ENCODE measurements at places on chromosomes 1 and 21. TPM values are rescaled to one million over a fixed set of nuclear protein-coding genes. Genes with fewer than 3 reads are reported as not detected.

DNA sequence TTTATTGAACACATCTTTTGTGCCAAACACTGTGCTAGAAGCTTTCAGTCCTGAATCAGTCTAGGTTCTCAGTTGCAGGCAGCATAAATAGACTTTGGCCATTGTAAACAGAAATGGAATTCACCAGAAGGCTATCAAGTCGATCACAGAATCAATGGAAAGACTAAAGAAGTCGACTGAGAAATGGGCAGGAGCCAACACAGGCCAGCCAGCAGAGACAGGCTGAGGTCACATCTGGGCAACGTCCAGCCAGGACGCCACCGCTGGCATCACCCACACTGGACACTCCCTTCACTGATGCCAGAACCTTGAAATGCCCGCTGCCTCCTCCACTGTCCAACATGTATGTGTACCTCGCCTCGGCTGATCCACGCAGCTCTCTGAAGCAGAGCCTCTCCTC, 5.5 kb upstream of the CNTN2 start:
- DNase-seq, result no peak

DNA sequence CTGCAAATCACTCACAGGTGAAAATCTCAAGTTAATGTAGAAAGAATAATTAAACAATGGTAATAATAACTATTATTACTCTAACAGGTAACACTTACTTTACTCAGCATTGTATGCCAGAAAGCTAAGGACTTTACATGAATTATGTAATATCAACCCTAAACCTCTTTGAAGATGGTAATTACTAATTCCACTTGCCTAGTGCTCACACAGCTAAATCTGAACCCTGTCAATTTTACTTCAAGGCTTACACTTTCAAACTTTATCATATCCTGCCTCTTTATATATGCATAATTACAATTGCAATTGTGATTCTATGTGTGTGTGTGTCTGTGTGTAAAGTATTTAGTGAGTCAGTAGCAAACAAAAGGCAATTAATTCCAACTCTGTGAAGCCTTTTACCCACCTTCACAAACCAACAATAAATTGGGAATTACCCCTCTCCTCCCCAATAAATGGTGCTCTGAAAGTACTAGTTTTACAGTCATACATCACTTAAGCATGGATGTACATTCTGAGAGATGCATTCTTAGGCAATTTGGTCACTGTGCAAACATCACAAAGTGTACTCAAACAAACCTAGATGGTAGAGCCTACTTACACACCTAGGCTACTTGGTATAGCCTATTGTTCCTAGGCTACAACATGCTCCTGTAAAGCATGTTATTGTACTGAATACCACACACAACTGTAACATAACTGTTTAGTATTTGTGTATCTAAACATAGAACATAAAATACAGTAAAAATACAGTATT, 5.9 kb downstream of the ZNF644 start:
- DNase-seq, result no peak

DNA sequence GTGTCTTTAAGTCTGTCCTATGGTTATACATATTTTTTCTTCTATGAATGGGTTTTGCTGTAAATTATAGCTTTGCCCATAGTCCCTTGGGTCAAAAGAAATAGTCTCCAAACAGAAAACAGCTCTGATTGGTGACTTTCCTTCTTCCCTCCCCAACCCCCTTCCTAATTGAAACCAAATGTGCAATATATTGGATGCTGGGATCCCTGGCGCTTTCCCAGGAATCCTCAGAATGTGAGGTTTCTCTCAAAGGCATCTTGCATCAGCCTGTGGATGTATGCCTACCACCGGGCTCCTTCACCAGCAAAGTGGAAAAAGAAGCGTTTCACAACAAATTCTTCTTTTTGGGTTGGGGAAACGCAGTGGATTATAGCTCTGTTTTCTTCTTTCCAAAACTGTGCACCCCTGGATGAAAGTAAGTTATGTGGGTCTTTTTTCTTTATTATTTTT, at the start of gene DDR2:
Gene DDR2 (plus strand): TSS at position 248 of the 450 bp plus-strand sequence. CDS start 86,600 bp downstream, outside the sequence.
- DNase-seq, result peak; percentile 93

DNA sequence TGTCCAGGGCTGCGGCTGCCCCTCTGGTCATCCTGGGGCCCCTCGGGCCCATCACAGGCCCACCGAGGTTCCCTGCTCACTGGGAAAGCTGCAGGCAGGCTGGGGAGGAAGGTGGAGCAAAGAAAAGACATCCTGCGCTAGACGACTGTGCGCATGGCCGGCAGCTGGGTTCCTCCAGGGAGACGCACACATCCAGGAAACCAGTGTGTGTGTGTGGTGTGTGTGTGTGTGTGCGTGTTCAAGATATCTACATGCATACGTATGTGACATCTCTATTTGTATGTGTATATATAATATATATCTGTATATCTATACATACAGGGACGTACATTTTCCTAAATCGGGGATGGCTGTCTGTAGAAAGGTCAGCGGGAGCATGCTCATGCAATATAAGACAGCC, 63.7 kb downstream of the ACOT7 start:
- DNase-seq, result no peak

- DNase-seq, result no peak
Measured at GRCh38 chr21:26036916-26037315, 133.7 kb downstream of the APP start.

- no peak for DNase-seq
Measured at GRCh38 chr1:85411567-85412305, 53.2 kb downstream of the DDAH1 start.

DNA sequence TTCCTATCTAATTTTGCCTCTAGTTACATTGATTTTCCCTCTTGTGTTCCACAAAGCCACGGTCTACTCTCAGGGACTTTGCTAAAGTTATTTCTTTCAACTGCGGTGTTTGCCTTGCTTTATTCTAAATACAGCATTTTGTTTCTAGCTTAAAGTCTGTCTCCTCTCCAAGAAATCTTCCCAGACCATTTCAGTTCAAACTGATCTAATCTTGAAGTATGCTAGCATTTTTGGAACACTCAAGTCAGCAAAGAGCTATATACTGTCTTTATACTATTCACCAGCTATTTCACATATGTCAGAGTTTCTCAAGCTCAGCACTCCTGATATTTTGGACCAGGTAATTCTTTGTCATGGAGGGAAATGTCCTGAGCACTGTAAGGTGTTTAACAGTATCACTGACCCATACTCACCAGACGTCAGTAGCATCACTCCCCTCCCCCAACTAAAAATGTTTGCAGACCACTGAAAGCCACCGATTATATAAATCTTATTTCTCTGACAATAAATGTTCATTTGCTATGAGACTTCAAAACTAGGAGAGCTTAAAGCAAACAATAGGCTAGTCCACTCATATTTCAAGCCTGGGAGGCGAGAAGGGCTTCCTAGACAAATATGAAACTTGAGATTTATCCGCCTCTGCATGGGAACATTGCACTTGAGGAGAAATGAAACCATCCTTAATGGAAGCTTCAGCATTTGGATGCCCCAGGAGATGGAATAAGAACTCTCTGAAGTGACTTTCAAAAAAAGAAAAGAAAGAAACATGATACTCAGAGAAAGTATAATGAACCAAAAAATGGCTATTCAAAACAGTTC, 81.1 kb downstream of the KIAA0319L start:
- peak; percentile 63 for DNase-seq

GRCh38 chr1:207404849-207405525, 49.1 kb upstream of the CR2 start:
- DNase-seq, result peak; percentile 72

DNA sequence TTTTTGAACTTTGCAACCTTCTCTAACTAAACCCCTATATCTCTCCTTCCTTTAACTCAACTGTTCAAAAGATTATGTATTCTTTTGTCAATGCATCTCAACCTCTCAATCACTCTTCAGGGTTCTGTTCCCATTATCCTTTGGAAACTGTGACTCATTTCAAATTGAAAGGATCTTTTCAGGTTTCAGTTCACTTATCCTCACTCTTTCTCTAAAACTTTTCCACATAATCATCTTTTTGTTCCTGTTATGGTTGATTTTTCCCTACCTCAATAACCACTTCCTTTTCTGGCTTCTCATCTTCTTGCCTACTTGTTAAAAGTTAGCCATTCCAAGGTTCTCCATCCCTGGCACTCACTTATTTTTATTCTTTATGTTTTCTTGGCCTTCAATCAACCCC, 56.2 kb upstream of the NUF2 start:
- no peak for DNase-seq

DNA sequence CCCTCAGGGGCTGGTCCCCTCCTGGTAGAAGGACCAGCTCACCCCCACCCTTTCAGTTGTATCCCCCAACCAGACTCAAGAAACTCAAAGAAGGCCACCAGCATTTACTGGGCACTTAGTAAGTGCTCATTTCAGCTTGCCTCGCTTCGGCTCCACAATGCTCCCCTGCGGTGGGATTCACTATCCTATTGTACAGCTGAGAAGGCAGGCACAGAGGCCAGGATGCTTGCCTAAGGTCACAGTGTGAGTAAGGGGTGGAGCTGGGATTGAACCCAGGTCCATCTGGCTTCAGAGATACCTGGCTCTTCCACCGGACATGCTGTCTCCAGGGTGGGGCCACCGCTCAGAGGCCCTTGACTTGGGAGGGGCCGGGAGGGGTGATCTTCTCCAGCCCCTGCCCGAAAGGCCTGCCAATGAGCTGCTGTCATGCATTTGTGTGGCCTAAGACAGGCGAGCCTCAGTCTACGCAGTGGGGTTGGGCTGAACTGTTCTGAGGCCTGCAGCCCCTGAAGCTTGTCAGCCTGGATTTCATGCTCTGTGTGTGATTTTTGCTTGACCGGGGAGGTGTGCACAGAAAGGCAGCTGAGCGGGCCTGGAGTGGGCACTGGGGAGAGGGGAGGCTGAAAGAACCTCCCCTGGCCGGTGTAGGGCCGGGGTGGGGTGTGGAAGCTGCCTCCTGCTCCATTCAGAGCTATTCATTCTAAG, 48.1 kb downstream of the DMRTB1 start:
- DNase-seq, result no peak

DNA sequence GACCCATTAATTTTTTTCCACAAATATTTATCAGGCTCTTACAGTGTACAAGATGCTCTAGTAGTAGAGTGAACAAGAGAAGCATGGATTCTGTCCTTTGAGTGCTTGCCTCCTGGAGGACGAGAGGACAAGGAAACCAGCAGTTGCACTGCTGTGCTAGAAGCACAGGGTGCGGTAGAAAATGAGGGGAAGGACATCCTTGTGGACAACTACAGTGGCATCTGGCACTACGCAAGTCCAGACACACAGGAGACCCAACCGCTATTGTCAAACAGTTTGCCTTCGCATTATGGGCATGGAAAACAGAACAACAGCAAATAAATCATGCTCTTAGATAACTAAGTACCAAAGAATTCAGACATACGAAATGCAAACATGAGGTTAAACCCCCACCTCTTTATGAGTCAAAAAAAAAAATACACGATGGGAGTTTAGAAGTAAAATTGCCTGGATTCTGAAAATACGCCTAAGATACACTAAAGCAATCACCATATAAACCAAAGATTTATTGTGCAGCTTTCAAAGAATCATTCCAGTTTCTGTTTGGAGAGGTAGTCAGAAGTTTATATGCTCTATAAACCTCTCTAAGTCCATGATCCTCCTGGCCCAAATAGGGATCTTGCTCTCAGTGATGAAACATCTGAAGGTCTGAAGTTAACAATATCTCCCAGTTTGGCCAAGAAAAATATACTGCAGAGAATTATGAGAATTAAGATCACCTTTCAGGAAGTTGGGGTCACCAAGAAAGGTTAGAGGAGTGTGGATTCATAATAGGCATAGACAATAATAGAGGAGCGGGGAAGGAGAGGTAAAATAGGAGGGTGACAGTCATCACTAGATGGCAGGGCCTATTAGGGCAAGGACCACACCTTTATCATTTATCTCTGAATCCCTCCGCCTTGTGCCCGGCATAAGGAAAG, 307.8 kb downstream of the NFIA start:
- DNase-seq, result no peak

- no peak for DNase-seq
Measured at GRCh38 chr1:171206204-171206977, 21.3 kb downstream of the FMO2 start.

GRCh38 chr1:174923820-174924219, 75.9 kb upstream of the CACYBP start:
- no peak for DNase-seq

DNA sequence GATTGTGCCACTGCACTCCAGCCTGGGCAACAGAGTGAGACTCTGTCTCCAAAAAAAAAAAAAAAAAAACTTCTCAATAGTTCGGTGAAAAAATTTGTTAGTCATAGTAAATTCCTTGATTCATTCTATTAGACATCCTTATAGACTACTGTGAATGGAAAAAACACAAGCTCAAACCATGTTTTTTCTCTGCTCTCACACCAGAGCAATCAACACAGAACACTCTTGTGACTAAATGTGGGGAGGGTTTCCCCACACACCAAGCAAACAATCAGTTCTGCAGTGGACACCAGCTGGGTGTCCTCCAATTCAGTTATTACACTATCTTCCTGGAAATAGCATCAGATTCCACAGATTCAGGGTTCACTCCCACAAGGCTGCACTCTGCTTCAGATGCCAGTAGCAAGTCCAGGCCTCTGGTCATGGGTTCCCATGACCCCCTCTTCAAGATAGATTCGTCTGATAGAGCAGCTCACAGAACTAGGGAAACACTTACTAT, 69.1 kb upstream of the TEKT2 start:
- no peak for DNase-seq

DNA sequence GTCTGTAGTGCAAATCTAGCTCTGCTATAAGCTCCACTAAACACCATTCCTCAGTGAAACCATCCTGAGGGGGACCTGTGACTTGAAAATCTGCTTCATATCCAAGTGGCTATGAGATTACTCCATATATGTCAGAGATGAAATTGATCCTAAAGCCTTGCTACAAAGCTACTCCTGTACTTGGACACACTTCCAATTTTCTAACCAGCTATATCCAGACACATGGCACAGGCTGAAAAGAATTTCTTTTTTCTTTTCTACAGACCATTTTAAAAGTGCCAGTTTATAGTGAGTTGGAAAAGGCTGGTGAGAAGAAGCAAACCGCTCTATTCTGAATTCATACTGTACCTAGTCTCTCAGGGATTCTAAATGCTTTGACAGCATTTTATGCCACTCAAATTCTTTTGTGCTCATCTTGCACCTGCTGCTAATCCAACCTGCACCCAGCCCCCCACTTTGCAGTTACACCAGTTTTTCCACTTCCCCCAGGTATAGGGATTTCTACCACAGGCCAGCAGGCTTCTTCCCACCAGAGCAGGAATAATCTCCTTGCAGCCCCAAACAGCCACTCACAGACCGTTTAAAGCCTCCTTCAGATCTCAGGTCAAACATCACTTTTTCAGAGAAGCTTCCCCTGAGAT, 112.5 kb downstream of the RERE start:
- DNase-seq, result no peak

DNA sequence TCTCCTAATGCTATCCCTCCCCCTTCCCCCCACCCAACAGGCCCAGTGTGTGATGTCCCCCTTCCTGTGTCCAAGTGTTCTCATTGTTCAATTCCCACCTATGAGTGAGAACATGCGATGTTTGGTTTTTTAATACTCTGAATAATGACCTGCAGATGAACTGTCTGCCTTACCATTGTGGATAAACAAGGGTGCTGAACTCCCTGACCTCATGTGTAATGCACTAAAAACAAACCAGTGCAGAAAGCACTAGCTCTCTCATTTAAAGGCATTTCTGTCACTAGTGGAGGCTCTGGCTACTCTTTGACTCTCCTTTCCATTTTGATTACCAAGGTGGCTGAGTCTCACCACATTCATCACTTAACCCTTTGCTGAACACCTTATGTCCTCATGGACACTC, 23.1 kb upstream of the TRAF3IP3 start:
- no peak for DNase-seq

GRCh38 chr1:149845416-149845815, 54.0 kb upstream of the BOLA1 start:
- no peak for DNase-seq

MFAP2 gene
- 1.3 TPM for total RNA-seq

FAM20B gene
- total RNA-seq, result 56.6 TPM

RAD54L gene
- 0.59 TPM for total RNA-seq

CD5L gene
- not detected for total RNA-seq

IL20 gene
- not detected for total RNA-seq

TENT5C gene
- total RNA-seq, result not detected

NUAK2 gene
- total RNA-seq, result 0.70 TPM

WNT4 gene
- total RNA-seq, result 6.7 TPM

Measured in myocyte (in vitro differentiated cells).